AG09319 (cell line): ENCODE measurements at places on chromosomes 4 and X.

DNA sequence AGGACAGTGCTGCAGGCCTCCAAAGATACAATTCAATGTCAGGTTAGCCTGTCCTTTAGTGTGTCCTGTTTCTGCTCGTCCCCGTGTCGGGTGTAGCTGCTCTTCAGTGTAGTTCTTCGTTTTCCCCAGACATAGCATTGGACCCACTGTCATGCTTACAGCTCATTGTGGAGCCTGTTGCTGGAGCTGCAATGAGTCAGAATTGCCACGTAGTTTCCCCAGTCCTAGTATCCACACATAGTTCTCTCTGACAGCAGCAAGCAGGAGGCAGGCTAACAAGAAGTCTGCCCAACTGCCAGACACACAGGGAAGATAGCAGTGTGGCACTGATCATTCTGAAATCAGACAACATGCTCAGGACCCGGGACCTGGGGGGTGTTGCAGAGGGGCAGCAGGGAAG lies 49.2 kb downstream of the MOSPD2 start:
- no peak for DNase-seq

- DNase-seq: no peak
These were observed 76.7 kb downstream of the AASDH start for GRCh38 chr4:56310401-56311125.

- DNase-seq: no peak
These were observed 22.2 kb downstream of the RBPJ start for GRCh38 chr4:26343038-26343398.

GRCh38 chrX:107448998-107449835 lies at the start of gene FRMPD3:
FRMPD3 (plus strand) TSS chrX:107449652; CDS start chrX:107526589, 76,937 bp downstream.
- DNase-seq: no peak

- no peak for DNase-seq
These were observed 51.3 kb downstream of the RNF150 start for GRCh38 chr4:141081921-141082395.

DNA sequence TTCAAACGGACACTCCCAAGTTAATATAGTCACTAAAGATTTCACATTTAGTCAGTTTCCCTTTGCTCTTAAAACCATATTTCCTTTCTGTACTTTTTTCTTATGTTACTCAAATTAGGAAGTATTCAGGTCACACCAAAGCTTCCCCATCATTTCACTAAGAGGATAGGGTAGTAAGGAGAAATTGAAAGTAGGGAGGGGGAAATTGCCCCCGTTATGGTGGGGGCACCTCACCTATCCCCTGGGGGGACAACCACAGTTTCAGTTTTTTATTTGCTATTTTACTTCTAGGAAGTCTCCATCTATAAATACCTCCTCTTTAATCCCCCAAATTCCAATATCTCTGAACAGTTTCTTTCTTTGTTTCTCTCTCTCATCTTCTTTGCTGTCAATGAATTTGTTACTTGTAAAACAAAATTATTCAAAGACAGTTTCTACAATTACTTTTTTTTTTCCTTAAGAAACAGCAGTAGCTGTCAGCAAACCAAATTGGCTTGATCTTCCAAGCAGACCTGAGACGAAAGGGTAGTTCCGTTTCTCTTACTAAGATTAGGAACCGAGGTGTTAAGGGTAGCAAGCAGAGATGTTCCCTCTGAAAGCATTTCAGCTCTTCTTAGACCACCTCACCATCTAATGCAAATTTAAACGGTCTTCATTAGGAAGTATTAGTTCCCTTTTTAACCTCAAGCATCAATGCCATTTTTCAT lies 160.2 kb upstream of the KLF3 start:
- no peak for DNase-seq

GRCh38 chrX:12950851-12951594 lies 23.9 kb upstream of the TMSB4X start:
- DNase-seq: no peak
